Fibroblast of upper back skin (primary cell): ENCODE measurements at places on chromosomes 5 and 9.

- no peak for DNase-seq
These were observed 141.0 kb downstream of the MEF2C start for GRCh38 chr5:88741964-88742363.

- DNase-seq: peak; percentile 45
These were observed 12.2 kb upstream of the ELL2 start for GRCh38 chr5:95973793-95974325.

DNA sequence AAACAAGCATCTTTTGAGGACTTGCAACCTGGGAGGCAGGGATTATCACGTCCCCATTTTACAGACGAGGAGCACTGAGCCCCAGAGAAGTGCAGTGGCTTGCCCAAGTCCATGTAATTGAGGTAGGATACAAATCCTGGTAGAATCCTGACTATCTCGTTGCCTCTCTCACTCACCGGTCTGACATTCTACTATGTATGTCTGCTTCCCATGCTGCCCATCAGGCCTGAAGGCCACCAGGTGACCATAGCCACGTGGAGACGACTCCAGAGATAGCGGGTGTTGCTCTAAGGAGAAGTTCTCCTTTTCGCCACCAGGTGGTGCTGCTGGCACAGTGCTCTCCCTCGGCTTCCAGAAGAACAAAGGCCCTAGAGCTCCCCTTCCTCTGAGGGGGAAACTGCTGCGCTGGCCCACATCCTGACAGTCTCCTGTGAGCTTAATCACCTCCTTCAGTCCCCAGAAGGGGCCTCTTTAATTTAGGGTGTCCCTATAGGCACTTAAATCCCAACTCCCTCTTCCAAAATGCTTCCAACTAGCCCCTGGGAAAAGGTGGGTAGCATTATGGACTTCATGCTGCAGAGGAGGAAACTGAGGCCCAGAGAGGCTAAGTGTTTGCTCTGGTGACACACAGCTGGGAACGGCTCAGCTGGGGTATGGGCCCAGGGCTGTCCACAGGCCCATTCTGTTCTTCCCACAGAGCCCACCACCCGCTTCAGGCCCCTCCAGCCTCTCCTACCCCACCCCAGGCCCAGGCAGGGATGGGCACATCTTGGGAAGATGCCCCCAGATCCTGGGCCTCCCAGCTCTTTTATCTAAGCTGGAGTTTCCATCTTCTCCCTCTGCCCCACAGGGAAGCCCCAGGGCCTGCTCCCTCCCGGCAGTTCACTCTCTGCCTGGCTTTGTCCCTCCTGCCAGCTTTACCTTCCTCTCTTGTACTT lies 6.4 kb downstream of the SLC34A1 start:
- peak; percentile 84 for DNase-seq

DNA sequence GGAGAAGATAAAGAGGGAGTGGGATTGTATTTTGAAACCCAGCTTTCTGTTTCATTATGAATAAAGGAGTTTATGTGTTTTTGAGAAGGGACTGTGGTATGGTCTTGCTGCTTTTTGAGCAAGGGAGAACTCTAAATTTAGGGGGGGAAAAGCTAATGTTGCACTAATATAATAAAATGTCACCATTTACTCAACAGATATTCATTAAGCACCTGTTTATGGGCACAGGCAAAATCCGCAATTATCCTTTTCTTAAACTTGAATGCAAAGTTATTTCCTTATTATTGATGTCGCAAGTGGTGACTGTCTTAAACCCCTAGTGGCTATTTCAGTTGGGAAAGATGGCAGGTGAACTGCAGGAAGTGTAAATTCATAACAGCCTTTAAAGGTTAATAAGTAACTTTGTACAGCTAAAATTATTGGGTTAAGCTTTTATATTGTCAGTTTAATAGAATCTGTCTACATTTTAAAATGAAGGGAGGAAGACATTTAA lies 1.5 kb downstream of the CDC42SE2 start:
- DNase-seq: no peak

- no peak for DNase-seq
These were observed 53.2 kb upstream of the SMIM32 start for GRCh38 chr5:136246122-136246521.

DNA sequence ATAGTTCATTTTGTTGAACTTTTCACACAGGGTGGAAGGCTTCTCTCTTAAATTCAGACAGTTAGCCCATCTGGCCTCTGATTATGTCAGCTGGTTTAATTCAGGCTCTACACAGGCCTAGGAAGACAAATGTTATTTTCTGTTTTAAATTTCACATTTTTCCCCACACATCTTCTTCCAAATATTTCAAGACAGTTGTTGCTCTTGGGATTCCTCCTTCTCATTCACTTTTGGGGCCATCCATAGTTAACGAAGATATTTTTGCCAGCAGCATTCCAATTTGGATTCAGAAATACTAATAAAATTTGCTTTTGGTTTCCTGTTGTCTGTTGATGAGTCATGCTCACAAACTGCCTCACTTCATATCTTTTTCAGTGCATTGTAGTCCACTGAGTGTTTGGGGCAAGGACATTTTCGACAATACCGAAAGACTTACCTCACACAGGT lies 475.4 kb downstream of the DMAC1 start:
- DNase-seq: peak; percentile 12

- no peak for DNase-seq
These were observed 130.7 kb upstream of the TAF11L2 start for GRCh38 chr5:17367256-17367840.

GRCh38 chr9:128098297-128099230 lies 29.0 kb downstream of the PTGES2 start:
- peak; percentile 96 for DNase-seq

DNA sequence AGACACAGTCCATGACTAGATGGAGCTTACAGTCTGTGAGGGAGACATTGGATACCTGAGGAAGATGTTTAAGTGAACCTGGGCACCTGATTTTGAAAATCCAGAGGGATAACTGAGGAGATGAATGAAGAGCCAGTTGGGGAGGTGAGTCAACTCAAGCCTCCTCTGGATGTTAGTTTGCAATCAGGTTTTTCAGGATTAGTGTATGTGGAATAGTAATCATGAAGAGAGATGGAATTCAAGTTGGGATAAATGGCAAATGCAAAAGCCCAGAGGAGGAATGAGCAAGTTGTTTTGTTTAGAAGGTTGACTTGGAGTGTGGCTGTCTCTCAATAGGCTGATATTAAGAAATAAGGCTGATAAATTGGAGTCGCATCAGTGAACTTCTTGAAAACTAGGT lies 28.9 kb downstream of the PRDM6 start:
- DNase-seq: no peak

- no peak for DNase-seq
These were observed 124.2 kb downstream of the WNK2 start for GRCh38 chr9:93308158-93308602.

DNA sequence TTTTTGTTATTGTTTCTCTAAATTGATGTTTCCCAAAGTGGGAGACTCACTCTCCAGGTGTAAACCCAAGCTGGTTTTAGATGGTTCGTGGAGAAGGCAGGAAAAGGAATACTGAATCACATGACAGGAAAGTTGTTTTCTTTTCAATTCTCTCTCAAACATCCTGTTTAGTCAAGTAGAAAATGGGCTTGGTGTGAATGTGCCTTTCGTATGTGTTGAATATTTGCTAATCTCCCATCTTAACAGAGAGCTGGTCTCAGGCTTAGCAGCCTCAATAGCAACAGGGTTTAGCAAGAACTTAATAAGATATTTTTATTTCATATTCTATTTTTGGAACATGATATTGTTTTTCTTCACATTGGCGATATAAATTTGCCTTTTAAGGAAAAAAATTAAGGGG lies 119.7 kb downstream of the INSYN2B start:
- no peak for DNase-seq

DNA sequence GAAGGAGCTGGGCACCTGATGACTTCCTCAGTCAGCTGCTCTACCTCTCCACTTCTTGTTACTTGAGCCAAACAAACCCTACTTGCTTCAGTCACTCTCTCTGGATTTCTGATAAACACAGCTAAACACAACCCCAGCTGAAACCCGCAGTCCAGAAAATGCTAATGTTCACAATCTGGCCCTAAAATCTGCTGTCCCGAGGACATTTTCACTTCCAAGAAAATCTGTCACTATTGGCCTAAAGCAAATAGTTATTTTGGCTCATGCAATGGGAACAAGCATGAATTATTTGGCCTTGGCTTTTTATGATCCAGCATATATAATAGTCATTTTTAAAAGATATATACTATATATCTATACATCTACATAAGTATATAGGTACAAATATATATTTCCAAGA lies 19.1 kb downstream of the FAM81B start:
- DNase-seq: no peak

DNA sequence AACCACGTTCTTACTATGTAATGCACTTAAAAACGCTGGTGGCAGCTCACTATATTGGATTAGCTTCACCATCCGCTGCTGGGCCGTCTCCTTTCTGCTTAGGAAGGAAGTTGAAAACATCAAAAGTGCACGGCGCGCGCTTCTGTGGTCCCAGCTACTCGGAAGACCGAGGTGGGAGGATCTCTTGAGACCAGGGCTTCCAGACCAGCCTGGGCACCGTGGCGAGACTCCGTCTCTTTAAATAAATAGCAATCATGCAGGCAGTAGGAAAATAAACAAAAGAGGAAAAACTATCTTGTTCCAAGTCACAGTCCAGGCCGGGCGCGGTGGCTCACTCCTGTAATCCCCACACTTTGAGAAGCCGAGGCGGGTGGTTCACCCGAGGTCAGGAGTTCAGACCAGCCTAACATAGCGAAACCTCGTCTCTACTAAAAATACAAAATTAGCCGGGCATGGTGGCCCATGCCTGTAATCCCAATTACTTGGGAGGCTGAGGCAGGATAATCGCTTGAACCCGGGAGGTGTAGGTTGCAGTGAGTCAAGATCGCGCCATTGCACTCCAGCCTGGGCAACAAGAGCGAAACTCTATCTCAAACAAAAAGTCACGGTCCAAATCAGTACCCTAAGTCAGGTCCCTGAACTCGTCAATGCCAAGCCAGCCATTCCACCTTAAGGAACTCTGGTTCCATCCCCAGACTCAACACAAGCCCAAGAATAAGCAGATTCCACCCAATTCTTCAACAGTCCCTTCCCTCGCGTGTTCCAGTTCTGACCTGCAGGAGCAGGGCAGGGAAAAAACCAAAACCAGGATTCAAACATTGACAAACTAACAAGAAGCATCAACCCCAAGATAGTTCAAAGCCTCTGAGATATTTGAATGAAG lies 1.0 kb upstream of the GOLGA1 start:
- DNase-seq: peak; percentile 50

GRCh38 chr5:44827681-44828080 lies 18.9 kb downstream of the MRPS30 start:
- no peak for DNase-seq

- DNase-seq: no peak
These were observed 63.1 kb upstream of the NREP start for GRCh38 chr5:111820072-111820471.

DNA sequence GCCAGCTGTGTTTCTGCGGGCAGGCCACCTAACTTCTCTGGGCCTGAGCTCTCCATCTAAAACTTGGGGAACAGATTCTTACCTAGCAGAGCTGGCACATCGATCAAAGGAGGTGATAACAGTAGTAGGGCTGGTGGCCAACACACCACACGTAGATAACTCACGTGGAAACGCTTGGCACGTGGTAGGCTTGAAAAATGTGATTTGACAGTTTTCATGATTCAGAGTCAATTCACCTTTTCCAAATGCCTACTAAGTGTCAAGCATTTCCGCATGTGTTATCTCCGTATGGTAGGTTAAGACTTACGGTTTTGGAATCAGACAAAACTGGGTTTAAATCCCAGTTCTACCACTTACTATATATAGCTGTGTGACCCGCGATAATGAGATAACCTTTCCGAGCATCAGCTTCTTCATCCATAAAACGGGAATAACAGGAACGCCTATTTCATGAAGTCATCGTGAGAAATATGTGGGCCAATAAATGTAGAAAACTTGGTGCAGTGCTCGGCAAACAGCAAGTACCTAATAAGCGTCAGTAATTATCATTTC lies 25.5 kb downstream of the NDUFA8 start:
- no peak for DNase-seq

GRCh38 chr9:128370752-128371629 lies at the start of gene URM1:
Gene URM1, plus strand, starts transcription at chr9:128371374. Its CDS starts 7 bp downstream, at chr9:128371381.
- DNase-seq: peak; percentile 97

- DNase-seq: peak; percentile 66
These were observed 19.3 kb upstream of the F2RL2 start for GRCh38 chr5:76642390-76643040.

DNA sequence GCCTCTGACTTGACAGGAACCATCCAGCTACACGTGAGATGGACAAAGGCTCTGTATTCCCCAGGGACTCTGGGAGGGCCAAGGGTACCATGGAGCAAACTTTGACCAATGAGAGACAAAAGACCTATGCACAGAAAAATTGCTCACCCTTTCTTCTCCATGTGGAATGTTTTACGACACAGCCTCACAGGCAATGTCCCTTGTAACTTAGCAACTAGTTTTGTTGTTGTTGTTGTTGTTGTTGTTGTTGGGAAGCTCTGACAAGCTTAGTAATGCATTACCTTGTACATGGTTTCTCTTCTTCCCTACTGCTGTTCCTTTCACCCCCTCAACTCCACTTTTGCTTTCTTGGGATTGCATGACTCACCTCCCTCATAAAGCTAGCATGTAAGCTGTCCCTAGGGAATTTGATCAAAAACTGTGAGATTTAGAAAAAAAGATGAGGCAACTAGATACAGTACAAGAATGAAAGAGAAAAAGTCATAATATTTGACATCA lies 550.9 kb downstream of the RAB3C start:
- DNase-seq: peak; percentile 96

GRCh38 chr5:51276250-51276649 lies 107.0 kb upstream of the ISL1 start:
- DNase-seq: no peak

DNA sequence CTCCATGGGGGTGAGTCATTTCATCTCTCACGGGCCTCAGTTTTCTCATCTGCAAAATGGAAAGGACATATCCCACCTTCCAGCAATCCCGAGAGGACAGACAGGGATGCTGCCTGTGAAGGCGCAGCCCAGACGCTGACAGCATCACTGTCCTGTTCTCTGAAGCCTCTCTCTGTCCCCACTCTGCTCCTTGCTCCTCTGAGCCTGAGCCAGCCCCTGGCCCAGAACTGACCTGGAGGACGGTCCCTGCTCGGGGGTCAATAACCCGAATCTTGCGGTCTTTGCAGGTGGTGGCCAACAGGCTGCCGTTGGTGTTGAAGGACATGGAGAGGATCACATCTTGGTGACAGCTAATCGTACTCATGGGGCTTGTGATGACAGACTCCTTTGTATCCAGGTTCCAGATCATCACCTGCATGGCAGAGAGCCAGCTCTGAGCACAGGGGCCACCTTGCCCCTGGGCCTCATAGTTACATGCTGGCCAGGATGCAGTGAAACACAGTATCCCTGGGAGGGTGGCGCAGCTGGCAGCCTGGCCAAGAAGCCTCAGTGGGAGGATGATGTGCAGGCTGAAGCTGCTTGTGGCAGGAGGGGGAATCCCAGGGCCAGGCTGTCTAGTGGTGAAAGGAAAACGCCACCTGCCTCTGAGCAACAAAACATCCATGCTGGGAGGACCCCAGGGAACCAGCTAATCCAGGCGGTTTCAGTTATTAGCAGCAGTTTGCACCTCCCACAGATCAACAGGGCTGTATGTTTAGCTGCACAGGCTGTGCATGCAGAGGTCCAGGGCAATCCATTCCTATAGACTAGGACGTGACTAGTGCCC lies 14.0 kb upstream of the TRIM14 start:
- DNase-seq: no peak
